ENCODE measurements at places on chromosomes 5 and 9.

DNA sequence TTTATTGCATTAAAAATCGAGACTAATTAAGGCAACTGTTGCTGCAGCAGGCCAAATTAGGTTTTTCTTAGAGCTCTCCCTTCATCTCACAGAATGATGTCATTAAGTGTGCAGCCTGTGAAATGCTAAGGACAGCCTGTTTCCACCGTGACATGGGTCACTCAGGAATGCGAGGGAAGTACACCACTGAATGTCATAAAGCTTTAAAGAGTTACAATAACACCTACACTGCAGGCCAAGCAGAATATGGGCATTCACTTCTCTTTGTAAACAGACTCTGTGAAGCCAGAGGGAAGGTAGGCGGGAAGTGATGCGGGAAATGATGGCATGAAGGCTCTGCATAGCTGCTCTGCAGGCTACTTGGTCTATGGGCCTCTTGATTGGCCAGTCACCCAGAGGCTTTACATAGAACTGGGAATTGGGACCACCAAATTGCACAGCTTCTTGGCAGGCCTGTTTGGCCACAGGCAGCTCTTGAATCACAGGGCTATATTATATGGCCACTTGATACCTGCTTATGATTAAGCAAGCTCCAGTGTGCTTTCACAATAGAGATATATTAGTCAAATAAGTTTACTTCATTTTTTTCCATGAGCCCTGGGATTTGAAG is 28.4 kb upstream of the AOPEP start:
- no peak for DNase-seq

DNA sequence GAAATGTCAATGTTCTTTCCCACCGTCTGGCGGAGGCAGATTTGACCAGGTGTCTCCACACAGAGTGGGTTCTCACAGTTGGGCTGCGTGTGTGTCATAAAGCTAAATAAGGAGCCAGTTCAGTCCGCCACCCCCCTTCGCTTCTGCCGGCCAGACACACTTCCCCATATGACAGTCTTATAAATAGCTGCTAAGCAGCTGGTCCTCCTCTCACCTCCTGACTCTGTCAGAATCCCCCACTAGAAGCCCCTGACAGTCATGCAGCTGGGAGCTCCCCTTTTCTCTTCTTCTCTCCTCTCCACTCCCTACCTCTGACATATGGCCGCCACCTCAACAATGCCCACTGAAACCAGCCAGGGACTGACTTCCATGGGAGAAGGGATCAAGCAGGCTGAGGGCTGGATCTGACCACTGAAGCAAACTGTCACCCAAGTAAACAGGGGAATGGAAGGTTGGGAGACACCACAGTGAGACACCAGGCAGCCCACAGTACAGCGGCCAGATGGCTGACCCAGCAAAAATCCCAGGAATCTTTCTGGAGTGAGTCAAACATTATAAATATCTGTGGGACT is 141.9 kb upstream of the EFNA5 start:
- DNase-seq, result no peak

DNA sequence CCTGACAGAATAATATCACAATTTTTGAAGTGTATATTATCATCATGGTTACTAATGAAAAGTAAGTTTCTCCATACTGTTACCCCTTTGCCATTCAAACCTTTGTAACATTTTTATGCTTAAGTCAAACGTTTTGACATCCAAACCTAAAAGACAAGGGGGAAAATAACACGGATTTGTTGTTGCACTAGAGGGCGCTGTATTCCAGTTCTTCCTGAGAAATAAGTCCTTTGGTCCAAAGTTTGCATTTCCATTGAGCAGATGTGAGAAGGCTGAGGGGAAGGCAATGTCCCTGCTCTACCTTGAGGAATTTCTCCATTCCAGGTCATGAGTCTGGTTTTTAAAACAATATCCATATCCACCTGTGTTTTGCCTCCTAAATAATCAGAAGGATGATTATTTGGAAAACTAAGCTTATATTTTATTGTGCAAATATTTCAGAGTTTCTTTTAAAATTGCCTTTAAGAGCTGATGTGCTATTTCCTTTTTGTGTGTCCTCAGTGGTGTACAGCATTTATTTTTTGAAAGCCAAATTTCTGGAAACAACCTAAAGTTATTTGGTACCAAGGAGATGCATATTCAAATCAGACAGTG is 9.7 kb downstream of the LECT2 start:
- no peak for DNase-seq

DNA sequence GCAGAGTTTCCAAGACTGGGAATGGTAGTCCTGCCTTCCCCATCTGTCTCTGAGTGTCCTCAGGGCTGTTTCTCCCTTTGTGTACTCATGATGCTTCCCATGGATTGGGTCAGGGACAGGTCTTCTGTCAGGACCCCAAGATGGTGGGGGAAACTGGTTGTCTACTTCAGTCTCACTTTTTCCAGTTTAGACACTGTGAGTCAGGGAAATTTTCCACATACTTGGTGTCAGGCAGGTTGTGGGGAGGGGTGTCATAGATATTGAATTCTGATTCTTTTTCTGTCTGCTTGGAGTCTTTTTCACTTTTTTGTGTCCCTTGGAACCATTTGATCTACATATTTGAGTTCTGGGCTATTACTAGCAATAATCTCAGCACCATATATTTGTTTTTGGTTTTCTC is 10.3 kb downstream of the POLK start:
- DNase-seq, result no peak

DNA sequence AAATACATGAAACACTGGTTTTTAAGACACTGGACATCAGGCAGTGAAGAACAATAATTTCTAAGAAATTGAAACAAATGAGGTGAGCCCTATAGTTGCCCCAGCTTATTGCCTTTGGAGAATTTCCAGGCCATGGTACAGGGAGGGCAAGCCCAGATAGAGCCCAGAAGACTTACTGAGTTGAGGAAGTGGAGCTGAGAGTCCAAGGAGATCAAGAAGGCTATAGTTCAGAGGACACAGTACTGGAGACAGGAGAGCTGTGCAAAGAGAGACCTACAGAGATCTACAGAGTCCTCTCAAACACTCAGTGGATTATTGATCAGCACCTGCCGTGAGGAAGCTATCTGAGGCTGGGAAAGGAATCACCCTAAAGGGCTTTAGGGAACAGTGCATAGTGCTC is 112.6 kb downstream of the GALNT10 start:
- no peak for DNase-seq

GRCh38 chr9:6237267-6237666 is 21.7 kb downstream of the IL33 start:
- DNase-seq, result no peak

GRCh38 chr5:4361753-4362152 is 766.1 kb downstream of the IRX1 start:
- no peak for DNase-seq

- no peak for DNase-seq
Measured at GRCh38 chr5:53167836-53168235, 58.3 kb upstream of the MOCS2 start.

GRCh38 chr9:5499889-5500398 is 10.4 kb upstream of the PDCD1LG2 start:
- DNase-seq, result no peak

DNA sequence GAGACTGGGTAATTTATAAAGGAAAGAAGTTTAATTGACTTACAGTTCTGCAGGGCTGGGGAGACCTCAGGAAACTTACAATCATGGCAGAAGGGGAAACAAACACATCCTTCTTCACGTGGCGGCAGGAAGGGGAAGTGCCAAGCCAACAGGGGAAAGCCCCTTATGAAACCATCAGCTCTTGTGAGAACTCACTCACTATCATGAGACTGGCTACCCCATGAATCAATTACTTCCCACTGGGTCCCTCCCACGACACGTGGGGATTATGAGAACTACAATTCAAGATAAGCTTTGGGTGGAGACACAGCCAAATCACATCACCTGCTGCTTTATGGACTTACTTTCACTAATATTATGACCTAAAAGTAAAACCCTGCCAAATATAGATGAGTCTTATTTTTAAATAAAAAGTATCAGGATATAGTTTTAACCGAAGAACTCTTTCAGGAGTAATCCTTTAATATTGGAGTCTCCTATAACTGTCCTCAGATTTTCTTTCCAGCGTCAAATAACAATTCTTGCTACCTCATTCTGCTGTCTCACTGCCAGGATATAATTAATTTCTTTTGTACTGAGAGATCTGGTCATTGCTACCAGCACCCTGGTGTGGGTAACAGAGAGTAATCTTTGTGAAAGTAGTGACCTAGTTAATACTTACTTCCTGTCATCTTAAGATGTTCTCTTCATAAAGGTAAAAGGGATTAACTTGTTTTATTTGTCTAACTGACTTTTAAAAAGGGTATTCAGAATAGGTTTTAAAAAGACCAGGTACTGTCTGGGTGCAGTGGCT is 68.6 kb downstream of the NLN start:
- no peak for DNase-seq

- no peak for DNase-seq
Measured at GRCh38 chr5:171757853-171758535, 27.6 kb upstream of the SMIM23 start.

- no peak for DNase-seq
Measured at GRCh38 chr5:78574131-78574673, 74.4 kb downstream of the LHFPL2 start.

GRCh38 chr5:88483964-88484672 is 215.5 kb upstream of the TMEM161B start:
- DNase-seq, result no peak

DNA sequence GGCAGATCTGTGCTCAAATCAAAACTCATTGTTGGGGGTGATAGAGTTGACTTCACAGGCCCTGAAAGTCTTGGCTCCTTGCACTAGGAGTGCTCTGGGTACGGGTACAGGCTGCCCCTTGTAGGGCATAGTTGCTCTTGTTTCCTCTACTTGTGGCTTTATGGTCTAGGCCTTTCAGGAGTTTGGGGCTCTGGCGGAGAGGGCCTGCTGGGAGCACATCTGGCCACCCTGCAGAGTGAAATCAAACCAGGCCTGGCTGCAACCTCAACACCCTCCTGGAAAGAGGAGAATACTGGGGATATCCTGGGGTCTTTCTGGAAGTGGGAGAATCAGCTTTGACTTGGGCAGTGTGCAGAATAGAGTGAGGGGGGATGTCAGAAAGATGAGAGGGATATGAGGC is 1.5 kb downstream of the TGFBI start:
- DNase-seq, result no peak

DNA sequence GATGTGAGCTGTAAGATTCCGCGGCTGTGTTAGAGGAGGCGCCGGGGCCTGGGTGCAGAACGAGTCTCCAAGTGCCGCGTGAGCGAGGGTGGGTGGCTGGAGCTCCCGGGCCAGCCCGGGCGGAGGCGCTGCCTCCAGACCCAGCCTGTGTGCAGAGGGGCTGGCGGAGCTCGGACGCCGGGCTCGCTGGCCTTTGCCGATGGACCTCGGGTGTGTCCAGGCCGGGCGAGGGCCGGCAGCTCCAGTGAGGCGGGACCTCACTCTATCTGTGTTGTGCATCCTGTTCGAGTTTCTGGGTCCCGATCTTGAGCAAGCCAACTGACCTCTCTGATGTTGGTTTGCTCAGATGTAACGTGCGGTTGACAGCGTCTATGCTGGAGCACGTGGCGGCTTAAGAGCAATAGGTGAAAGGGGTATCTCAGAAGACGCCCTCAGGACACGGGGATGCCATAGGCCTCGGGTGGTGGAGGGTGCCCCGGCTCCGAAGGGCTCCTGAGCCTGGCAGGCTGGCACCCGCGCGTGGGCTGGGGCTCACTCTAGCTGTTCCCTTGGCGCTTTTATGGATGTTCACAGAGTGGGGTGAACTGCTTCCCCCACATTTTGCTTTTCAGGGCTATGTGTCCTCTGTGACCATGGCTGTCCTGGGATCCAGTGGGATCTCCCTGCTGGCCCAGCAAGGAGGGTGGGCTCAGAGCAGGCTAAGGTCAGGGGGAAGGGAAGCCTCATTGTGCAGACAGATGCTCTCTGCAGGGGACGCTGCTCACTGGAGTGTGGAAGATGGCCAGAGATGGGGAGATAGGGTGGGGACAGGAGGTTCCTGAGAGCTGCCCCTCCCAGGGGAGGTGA is 69.8 kb downstream of the MRPL36 start:
- DNase-seq, result no peak
